ENCODE measurements at places on chromosomes 2 and 18.

GRCh38 chr2:89851583-89851905 is 1160.1 kb downstream of the RPIA start:
- DNase-seq: no peak

DNA sequence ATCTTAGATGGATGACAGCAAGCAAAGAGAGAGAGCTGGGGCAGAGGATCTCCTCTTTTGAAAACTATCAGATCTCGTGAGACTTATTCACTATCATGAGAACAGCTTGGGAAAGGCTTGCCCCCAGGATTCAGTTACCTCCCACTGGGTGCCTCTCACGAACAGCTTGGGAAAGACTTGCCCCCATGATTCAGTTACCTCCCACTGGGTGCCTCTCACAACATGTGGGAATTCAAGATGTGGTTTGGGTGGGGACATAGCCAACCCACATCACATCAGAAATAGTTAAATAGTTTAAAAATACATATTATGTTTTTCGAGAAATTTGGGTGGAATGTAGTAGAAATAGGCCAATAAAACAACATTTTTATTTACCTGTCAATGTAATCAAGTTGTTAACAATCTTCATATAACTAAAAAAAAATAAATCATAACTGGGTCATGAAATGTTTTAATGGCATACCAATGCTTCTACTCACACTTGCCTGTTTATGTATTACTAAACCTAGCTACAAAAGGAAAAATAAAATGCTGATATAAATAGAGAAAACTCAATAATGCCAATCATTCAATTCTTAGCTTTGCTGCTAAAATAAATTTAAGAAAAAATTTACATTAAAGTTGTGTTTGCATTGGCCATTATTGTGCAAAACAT is 608.9 kb downstream of the SUCLG1 start:
- DNase-seq: no peak

DNA sequence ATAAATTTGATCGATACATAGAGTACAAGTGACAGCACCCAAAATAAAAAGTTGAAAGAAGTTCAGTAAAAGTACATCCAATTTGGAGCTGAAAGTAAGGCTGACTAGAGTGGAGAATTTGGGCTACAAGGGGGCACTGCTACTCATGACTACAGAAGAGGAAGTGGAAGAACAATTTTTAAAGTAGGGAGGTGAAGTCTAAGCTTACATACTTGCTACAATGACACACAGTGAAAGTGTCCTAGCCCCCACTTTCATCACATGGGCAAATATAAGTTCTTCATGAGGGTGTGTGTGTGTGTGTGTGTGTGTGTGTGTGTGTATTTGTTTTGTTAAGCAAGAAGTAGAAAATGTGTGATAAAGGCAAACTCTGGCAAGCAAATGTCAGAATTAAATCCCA is 45.7 kb downstream of the MAP3K2 start:
- DNase-seq: no peak

GRCh38 chr2:5749347-5749746 is 57.2 kb downstream of the SOX11 start:
- DNase-seq: no peak

- DNase-seq: no peak
These were observed 75.0 kb upstream of the HAAO start for GRCh38 chr2:42867093-42868065.

GRCh38 chr18:44938720-44939665 is 258.3 kb downstream of the SETBP1 start:
- no peak for DNase-seq

Measured in activated CD4-positive, alpha-beta T cell treated with anti-CD3 and anti-CD28 coated beads for 1 hour (primary cell).